HS-27A (cell line): ENCODE measurements at places on chromosomes 12 and 14.

DNA sequence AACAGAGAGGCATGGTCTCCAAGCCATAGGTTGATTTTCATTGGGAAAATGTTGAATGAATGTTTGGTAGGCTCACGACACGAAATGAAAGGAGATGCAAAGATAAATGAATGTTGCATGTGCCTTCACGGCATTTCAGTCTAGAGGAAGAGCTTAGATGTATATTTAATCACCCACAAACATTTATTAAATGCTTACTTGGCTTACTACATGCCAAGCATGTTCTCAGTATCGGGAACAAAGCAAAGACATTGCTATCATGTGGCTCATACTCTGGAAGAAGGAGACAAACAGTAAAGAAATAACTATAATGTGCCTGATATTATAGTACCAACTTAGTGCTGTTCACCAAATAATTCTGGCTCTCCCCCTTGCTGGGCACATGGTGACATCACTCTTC lies 133.5 kb downstream of the LLPH start:
- no peak for DNase-seq

- DNase-seq = no peak
Measured at GRCh38 chr14:65850429-65851135, 438.1 kb downstream of the FUT8 start.

DNA sequence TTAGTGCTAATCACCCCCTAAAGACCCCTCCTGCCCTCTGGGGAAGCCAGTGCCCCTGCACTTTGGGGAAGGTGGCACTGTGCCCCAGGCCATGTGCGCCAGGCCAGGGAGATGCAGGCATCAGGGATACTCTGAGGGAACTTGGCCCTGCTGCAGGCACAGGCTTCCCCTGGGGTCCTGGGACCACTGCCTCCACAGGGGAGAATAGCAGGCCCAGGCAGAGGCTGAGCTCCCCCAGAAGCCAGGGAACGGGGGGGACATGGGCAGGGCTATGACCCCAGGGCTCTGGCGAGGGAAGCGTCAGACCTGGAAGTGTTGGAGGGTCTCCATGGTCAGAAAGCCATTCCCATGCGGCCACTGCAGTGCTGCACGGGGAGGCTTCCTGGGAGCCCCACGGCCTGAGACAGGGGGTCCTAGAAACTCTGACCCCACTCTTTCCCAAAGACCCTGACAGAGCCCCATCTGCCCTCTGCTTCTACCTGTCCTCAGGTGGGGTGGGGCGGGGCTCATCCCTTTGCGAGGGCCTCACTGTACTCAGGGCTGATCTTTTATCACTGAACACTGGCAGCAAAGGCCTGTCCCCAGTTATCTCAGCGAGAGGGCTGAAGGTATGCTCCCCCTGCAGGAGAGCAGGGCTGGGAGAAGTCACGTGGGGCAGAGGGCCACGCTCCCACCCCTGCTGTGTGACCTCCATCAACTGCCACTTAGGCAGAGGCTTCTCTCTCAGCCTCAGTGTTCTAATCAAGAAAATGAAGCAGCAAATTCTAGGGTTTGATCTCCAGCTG lies 160.0 kb downstream of the CALM1 start:
- DNase-seq = no peak

DNA sequence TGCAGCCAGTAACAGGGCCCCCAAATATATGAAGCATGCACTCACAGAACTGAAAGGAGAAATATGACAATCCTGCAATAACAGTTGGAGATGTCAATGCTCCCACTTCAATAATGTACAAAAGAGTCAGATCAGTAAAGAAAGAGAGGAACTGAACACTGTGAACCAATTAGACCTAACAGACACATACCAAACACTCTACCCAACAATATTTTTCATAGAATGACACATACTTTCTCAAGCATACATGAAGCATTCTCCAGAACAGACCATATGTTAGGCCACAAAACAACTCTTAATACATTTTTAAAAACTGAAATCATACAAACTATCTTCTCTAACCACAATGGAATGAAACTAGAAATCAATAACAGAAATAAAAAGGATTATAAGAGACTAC lies 80.2 kb downstream of the ELK3 start:
- peak; percentile 19 for DNase-seq

- DNase-seq = no peak
Measured at GRCh38 chr12:65845751-65846537, 21.7 kb downstream of the HMGA2 start.

- DNase-seq = no peak
Measured at GRCh38 chr14:71589609-71590008, 342.6 kb upstream of the RGS6 start.
